Ecto neural progenitor cell (in vitro differentiated cells): ENCODE measurements at places on chromosomes 11 and 22.

- DNase-seq, result no peak
These were observed 976 bp downstream of the DEPDC7 start for GRCh38 chr11:33016654-33017053.

GRCh38 chr11:44596525-44597276 is 31.2 kb downstream of the CD82 start:
- no peak for DNase-seq

DNA sequence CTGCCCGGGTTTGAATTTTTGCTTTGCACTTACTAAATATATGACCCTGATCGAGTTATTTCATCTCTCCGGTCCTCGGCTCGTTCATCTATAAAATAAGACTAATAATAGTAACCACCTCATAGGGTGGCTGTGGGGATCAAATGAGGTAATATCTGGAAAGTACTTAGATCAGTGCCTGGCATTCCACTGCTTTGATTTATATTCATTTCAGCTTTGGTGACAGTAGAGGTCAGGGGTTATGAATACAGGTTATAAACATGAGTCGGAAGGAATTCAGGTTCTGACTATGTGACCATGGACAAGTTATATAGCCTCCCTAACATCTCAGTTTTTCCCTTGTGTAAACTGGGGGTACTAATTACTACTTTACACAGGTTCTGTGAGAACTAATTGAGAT is 2.9 kb upstream of the TEAD1 start:
- no peak for DNase-seq

DNA sequence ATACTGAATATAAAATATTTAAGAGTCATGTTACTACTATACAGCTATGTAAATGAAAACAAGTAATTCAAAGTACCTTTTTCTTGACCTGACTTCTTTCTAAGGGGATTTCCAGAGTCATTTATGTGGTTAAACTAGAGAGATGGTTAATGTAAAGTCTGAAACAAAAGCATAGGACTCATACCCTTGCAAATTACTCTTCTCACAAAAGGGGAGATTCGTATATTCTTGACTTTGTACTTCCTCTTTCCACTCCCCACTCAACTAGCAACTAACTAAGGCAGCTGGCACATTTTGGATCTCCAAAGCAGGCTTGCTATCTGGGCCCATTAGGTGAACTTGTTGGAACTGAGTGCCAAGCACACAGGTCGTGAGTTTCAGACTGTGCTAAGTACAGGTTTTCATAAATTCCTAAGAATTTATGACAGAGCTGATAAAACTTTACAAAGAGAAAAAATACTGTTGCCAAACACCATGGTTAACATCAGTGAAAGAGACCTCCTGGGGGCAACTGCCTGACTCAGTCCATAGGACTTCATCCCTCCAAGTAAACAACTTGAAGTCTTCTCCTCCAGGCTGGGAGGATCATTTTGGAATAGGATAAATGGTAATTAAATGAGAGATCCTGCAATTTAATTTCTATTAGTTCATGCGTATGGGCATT is 77.0 kb upstream of the DDI1 start:
- DNase-seq, result no peak

- no peak for DNase-seq
These were observed 30.8 kb downstream of the GNB1L start for GRCh38 chr22:19823902-19824211.

DNA sequence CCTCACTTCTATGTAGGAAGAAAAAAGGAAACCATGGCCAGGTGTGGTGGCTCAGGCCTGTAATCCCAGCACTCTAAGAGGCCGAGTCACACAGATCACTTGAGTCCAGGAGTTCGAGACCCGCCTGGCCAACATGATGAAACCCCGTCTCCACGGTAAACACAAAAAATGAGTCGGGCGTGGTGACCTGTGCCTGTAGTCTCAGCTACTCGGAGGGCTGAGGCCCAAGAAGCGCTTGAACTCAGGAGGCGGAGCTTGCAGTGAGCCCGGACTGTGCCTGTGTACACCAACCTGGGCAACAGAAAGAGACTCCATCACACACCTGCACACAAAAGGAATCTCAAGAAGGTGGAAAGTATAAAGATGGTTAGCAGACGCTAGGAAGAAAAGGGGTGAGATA is 17.7 kb downstream of the DEFB131B start:
- no peak for DNase-seq

GRCh38 chr11:70543611-70544010 is 145.3 kb downstream of the CTTN start:
- no peak for DNase-seq

DNA sequence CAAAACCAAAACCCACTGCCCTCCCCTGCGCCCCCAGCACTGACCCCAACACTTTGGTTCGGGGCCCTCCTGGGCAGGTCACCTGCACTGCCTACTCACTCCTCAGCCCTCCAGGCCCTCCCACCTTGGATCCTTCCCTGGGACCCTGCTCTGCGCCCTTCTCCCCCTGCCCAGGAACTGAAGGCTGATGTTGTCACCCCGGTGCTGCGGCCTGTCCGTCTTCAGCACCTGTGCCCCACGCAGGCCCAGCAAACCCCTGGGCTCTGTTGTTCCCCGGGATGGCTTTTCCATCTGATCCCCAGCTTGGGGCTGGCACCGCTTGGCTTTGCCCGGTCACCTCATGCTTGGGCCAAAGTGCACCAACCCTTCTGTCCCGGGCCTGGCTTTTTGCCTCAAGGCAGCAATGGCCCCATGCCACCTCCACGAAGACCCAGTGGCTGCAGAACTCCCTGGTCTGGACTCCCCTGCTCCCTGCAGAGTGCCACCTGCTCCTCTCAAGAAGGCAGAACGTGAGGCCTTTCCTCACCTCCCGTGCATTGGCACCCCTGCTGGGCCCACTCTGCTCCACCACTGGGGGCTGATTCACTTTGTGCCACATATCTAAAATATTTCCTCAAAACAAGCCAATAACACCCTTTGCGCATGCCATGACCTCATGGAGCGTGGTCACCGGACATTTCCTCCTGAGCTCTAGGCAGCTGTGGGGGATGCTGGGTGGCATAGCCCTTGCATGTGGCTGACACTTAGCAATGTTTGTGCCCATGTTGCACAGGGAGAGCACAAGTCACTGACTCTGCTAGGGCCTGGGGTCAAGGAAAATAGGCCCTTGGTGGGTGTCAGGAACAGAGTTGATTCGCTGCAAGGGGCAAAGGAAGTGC is 8.8 kb downstream of the PPM1F start:
- no peak for DNase-seq

GRCh38 chr11:61071208-61071681 is 31.0 kb upstream of the CD5 start:
- no peak for DNase-seq

- no peak for DNase-seq
These were observed 22.5 kb downstream of the CD5 start for GRCh38 chr11:61124574-61125309.
